Effector memory CD8-positive, alpha-beta T cell (primary cell): ENCODE measurements at places on chromosomes 6 and 20.
A peak's percentile ranks its signal among the peaks of the same experiment; 100 is the strongest.

DNA sequence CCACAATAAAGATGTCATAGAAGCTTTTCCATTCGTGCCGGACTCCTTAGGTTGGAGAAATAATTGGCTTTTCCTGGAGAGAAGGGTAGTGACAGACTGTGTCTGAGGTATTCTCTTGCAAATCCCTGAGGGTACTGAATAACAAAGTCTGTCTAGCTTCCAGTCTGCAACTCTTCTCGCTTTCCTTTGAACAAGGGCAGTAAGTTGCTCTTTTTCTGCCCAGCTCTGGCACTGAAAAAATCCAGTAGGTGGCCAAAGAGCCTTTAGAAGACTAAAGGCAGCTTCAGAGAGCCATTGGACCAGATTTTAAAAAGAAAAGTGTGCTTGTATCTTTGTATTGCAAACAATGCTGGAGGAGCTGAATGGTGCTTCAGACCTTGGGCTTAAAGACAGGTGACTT lies 20.7 kb upstream of the RREB1 start:
- H3K27ac ChIP-seq, result peak overlapping the region; percentile 90
- H3K36me3 ChIP-seq, result peaks cover 5% of the 10 kb centered on the region
- peak; percentile 4 for DNase-seq
- no peaks in the 10 kb centered on the region for H3K27me3 ChIP-seq

GRCh38 chr20:9110365-9110764 lies 41.5 kb downstream of the PLCB4 start:
- H3K27ac ChIP-seq, result no peak overlapping the region
- H3K36me3 ChIP-seq, result no peaks in the 10 kb centered on the region
- no peak overlapping the region for H3K4me3 ChIP-seq
- no peaks in the 10 kb centered on the region for H3K27me3 ChIP-seq
- no peak for DNase-seq

GRCh38 chr6:121759370-121759769 lies 323.9 kb downstream of the GJA1 start:
- DNase-seq, result no peak
- H3K36me3 ChIP-seq, result no peaks in the 10 kb centered on the region
- H3K4me1 ChIP-seq, result no peaks in the 10 kb centered on the region
- H3K27me3 ChIP-seq, result no peaks in the 10 kb centered on the region

DNA sequence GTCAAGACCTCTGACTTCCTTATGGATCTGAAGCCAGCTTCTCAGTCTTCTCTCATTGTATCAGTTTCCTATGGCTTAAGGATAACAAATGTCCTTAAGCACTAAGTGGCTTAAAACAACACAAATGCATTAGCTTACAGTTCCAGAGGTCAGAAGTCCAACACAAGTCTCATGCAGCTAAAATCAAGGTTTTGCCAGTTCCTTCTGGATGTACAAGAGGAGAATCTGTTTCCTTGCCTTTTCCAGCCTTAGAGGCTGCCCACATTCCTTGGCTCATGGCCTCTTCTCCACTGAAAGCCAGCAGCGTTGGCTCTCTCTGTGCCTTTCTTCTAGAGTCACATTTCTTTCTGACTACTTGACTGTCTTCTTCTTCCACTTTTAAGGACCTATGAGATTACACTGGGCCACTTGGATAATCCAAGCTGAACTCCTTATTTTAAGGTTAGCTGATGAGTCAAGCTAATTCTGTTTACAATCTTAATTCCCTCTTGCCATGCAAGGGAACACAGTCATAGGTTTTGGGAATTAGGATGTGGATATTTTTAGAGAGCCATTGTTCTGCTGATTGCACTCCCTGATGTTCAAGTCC lies 179.0 kb downstream of the BCAS1 start:
- H3K36me3 ChIP-seq, result no peaks in the 10 kb centered on the region
- no peak overlapping the region for H3K27ac ChIP-seq
- H3K4me1 ChIP-seq, result peaks cover 11% of the 10 kb centered on the region
- no peak for DNase-seq
- no peaks in the 10 kb centered on the region for H3K27me3 ChIP-seq

- no peak for DNase-seq
- H3K36me3 ChIP-seq, result no peaks in the 10 kb centered on the region
- no peak overlapping the region for H3K27ac ChIP-seq
- peaks cover 6% of the 10 kb centered on the region for H3K4me1 ChIP-seq
These were observed 18.4 kb upstream of the SPAG4 start for GRCh38 chr20:35597186-35597585.

- H3K4me1 ChIP-seq, result no peaks in the 10 kb centered on the region
- H3K4me3 ChIP-seq, result no peak overlapping the region
- no peaks in the 10 kb centered on the region for H3K27me3 ChIP-seq
- no peaks in the 10 kb centered on the region for H3K36me3 ChIP-seq
- DNase-seq, result no peak
These were observed 147.4 kb upstream of the BEND6 start for GRCh38 chr6:56807326-56807988.

- no peak for DNase-seq
- no peak overlapping the region for H3K4me3 ChIP-seq
- H3K36me3 ChIP-seq, result no peaks in the 10 kb centered on the region
- peaks cover 5% of the 10 kb centered on the region for H3K4me1 ChIP-seq
These were observed 32.9 kb upstream of the LGSN start for GRCh38 chr6:63352544-63353285.

DNA sequence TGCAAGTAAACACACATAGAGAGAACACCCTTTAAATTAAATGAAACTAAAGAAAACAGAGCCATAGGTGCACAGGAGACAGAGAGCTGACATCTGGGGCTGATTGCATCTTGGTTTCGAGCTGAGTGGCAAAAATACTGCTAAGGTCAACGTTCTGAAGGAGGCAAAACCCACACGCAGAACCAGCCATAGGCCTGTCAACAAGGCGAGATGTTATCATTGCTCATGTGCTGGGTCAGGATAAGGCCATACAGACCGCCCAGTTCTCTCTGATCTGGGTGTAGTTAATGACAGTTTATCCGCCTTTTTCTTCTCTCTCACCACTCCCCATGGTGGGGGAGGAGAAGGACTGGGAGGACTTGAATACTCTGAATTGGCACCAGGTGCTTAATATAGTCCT lies 4.5 kb upstream of the FAM110A start:
- H3K27ac ChIP-seq, result no peak overlapping the region
- DNase-seq, result no peak
- H3K4me3 ChIP-seq, result no peak overlapping the region
- peaks cover 12% of the 10 kb centered on the region for H3K36me3 ChIP-seq
- H3K4me1 ChIP-seq, result peaks cover 5% of the 10 kb centered on the region

- no peaks in the 10 kb centered on the region for H3K27me3 ChIP-seq
- no peaks in the 10 kb centered on the region for H3K36me3 ChIP-seq
- DNase-seq, result no peak
- H3K27ac ChIP-seq, result no peak overlapping the region
These were observed 100.8 kb upstream of the SLC35B3 start for GRCh38 chr6:8536122-8536521.

- no peak overlapping the region for H3K4me3 ChIP-seq
- no peak for DNase-seq
- peaks cover 18% of the 10 kb centered on the region for H3K4me1 ChIP-seq
- peak overlapping the region; percentile 78 for H3K27ac ChIP-seq
- peaks cover 7% of the 10 kb centered on the region for H3K27me3 ChIP-seq
- no peaks in the 10 kb centered on the region for H3K36me3 ChIP-seq
These were observed 68.0 kb downstream of the OLIG3 start for GRCh38 chr6:137426007-137426689.

GRCh38 chr6:70531133-70531532 lies 35.6 kb upstream of the SDHAF4 start:
- H3K27ac ChIP-seq, result no peak overlapping the region
- H3K4me3 ChIP-seq, result no peak overlapping the region
- no peaks in the 10 kb centered on the region for H3K4me1 ChIP-seq
- H3K36me3 ChIP-seq, result peaks cover 6% of the 10 kb centered on the region

- peak; percentile 33 for DNase-seq
- peak overlapping the region; percentile 97 for H3K27ac ChIP-seq
- H3K36me3 ChIP-seq, result peaks cover 19% of the 10 kb centered on the region
- peak overlapping the region; percentile 100 for H3K4me3 ChIP-seq
These were observed 827 bp downstream of the E2F3 start for GRCh38 chr6:20402342-20403069.

GRCh38 chr20:58576603-58576970 lies 61.4 kb upstream of the APCDD1L start:
- no peaks in the 10 kb centered on the region for H3K36me3 ChIP-seq
- no peak overlapping the region for H3K27ac ChIP-seq
- H3K4me1 ChIP-seq, result no peaks in the 10 kb centered on the region

DNA sequence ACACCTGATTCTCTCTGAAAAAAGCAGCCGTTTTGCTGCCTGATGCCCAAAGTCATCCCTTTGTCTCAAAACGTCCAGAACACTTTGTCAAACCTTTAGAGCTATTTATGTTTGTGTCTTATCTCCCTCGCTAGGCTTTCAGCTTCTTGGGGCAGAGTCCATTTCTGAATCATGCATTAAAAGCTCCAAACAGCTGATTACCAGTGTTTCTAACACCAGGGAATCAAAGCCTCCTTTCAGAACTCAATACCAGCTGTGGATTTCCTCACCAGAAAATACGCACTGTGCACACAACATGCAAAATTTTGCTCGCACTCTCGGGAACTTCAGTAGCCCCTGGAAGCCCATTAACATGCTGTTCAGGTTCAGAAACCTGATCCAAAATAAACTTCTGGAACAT lies 333.3 kb downstream of the HACE1 start:
- DNase-seq, result no peak
- H3K36me3 ChIP-seq, result peaks cover 2% of the 10 kb centered on the region
- H3K27me3 ChIP-seq, result peaks cover 32% of the 10 kb centered on the region
- no peak overlapping the region for H3K4me3 ChIP-seq

GRCh38 chr20:23083553-23084220 lies 2.4 kb downstream of the CD93 start:
- H3K4me1 ChIP-seq, result peaks cover 12% of the 10 kb centered on the region
- DNase-seq, result no peak
- peaks cover 18% of the 10 kb centered on the region for H3K27me3 ChIP-seq
- peaks cover 9% of the 10 kb centered on the region for H3K36me3 ChIP-seq
- peak overlapping the region; percentile 67 for H3K4me3 ChIP-seq

- no peak overlapping the region for H3K4me3 ChIP-seq
- H3K27me3 ChIP-seq, result no peaks in the 10 kb centered on the region
- peak overlapping the region; percentile 22 for H3K27ac ChIP-seq
- peaks cover 37% of the 10 kb centered on the region for H3K4me1 ChIP-seq
- H3K36me3 ChIP-seq, result peaks cover 13% of the 10 kb centered on the region
These were observed 2.4 kb upstream of the ZMYND8 start for GRCh38 chr20:47358672-47359529.

GRCh38 chr20:36101192-36101591 lies 53.3 kb upstream of the EPB41L1 start:
- no peak overlapping the region for H3K27ac ChIP-seq
- H3K4me3 ChIP-seq, result no peak overlapping the region
- no peak for DNase-seq
- no peaks in the 10 kb centered on the region for H3K4me1 ChIP-seq
- H3K27me3 ChIP-seq, result no peaks in the 10 kb centered on the region

GRCh38 chr6:53647462-53648094 lies 18.0 kb downstream of the KLHL31 start:
- H3K4me3 ChIP-seq, result peak overlapping the region; percentile 43
- H3K27me3 ChIP-seq, result no peaks in the 10 kb centered on the region
- peak; percentile 34 for DNase-seq
- H3K27ac ChIP-seq, result peak overlapping the region; percentile 82
- H3K36me3 ChIP-seq, result peaks cover 19% of the 10 kb centered on the region

GRCh38 chr20:41531518-41532275 lies 86.5 kb downstream of the CHD6 start:
- no peak for DNase-seq
- H3K27ac ChIP-seq, result no peak overlapping the region
- H3K4me3 ChIP-seq, result no peak overlapping the region
- no peaks in the 10 kb centered on the region for H3K27me3 ChIP-seq
- peaks cover 16% of the 10 kb centered on the region for H3K36me3 ChIP-seq

GRCh38 chr20:4894981-4895381 lies 106.3 kb downstream of the SLC23A2 start:
- no peaks in the 10 kb centered on the region for H3K27me3 ChIP-seq
- DNase-seq, result no peak
- no peak overlapping the region for H3K4me3 ChIP-seq
- H3K36me3 ChIP-seq, result peaks cover 2% of the 10 kb centered on the region
- peaks cover 15% of the 10 kb centered on the region for H3K4me1 ChIP-seq

DNA sequence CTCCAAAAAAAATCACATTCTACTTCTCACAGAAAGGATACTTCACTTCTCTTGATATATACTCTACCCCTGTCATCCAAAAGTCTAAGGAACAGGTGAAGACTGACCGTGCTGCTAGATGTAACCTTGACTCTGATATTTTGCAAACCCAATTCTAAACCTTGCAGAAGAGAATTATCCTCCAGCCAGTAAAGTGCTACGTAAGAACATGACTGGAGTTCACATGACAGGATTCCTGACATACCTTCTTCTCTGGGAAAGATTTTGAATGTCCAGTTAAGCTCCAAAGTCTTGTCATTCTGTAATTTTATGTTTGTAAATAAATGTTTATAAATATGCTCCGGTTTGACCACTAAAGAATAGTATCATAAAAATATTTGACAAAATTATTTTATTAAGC lies 35.8 kb downstream of the BTBD9 start:
- no peak overlapping the region for H3K4me3 ChIP-seq
- H3K36me3 ChIP-seq, result peaks cover 6% of the 10 kb centered on the region
- DNase-seq, result no peak
- H3K4me1 ChIP-seq, result peaks cover 11% of the 10 kb centered on the region

- H3K4me1 ChIP-seq, result peaks cover 1% of the 10 kb centered on the region
- DNase-seq, result no peak
- H3K4me3 ChIP-seq, result no peak overlapping the region
- H3K27me3 ChIP-seq, result peaks cover 36% of the 10 kb centered on the region
These were observed 3.8 kb upstream of the APCDD1L start for GRCh38 chr20:58518896-58519593.

- H3K4me3 ChIP-seq, result no peak overlapping the region
- H3K27me3 ChIP-seq, result no peaks in the 10 kb centered on the region
- H3K36me3 ChIP-seq, result no peaks in the 10 kb centered on the region
- H3K4me1 ChIP-seq, result no peaks in the 10 kb centered on the region
- no peak overlapping the region for H3K27ac ChIP-seq
- no peak for DNase-seq
These were observed 31.6 kb upstream of the KIF25 start for GRCh38 chr6:167965592-167966539.

DNA sequence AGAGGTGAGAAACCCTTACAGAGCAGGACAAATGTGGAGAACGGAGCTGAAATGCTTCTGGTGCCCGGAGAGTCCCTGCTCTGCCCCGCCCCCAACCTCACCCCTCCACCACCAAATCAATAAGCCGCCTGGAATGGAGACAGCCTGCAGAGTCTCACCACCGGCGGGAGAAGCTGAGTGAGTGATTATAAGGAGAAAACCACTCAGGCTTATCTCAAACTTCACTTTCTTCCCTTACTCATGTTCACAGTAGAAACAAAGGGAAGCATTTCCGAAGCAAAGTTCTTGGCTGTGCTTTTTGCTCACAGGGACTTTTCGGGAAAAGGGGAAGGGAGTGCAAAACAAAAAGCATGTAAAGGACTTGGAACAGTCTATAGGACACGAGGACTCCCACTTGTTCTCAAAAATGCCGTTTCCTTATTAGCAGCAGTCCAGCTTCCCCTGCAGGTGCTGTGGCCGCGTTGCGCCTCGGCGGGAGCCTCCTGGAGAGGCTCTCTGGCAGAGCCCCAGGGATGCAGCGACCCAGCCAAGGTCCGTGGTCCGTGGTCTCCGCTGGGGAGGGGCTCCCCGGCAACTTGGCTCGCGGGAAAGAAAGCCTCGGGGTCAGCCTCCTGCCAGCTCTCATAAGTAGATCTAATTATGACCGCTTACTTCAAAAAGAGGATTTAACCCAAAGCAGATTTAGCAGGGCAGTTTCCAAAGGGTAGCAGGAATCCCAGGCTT lies 64.8 kb upstream of the TMEM30A start:
- H3K27ac ChIP-seq, result no peak overlapping the region
- peaks cover 19% of the 10 kb centered on the region for H3K27me3 ChIP-seq
- no peak for DNase-seq
- no peaks in the 10 kb centered on the region for H3K4me1 ChIP-seq
